Vagina (tissue), 2 donors: ENCODE measurements at places on chromosomes 1 and 21. TPM values are rescaled to one million over a fixed set of nuclear protein-coding genes. Genes with fewer than 3 reads are reported as not detected.

Gene PRPF38B
- total RNA-seq, result 27.0 TPM

Gene CCDC17
- 1.5 TPM for total RNA-seq

Gene SPATA21
- total RNA-seq, result not detected

GRCh38 chr21:46055863-46056281 is 42.0 kb upstream of the COL6A2 start:
- H3K27me3 ChIP-seq, result no peaks in the 10 kb centered on the region
- DNase-seq, result no peak
- peaks cover 36% of the 10 kb centered on the region for H3K4me1 ChIP-seq
- H3K4me3 ChIP-seq, result peak overlapping the region; percentile 4

- H3K36me3 ChIP-seq, result no peaks in the 10 kb centered on the region
- H3K4me1 ChIP-seq, result peaks cover 87% of the 10 kb centered on the region
- no peaks in the 10 kb centered on the region for H3K27me3 ChIP-seq
These were observed 26.1 kb upstream of the ALDH4A1 start for GRCh38 chr1:18928406-18928805.

DNA sequence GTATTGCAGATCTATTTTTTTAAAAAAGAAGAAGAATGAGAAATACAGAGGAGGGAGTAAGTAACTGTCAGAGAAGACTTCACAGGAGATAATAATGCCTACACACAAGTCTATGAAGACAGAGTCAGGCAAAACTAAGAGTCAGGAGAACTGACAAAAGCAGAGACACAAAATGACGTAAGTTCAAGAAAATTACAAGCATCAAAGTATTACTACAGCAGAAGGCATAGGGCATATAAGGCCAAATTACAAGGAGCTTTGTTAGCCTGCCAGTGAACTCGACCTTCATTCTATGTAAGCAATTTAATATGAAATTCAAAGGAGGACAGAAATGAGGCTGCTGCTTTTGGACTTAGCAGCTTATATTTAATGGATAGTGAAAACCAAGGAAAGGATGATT is 23.7 kb downstream of the FAF1 start:
- no peak overlapping the region for H3K27ac ChIP-seq
- no peak for DNase-seq
- H3K36me3 ChIP-seq, result no peaks in the 10 kb centered on the region
- H3K4me3 ChIP-seq, result no peak overlapping the region
- H3K27me3 ChIP-seq, result no peaks in the 10 kb centered on the region
- no peaks in the 10 kb centered on the region for H3K4me1 ChIP-seq

DNA sequence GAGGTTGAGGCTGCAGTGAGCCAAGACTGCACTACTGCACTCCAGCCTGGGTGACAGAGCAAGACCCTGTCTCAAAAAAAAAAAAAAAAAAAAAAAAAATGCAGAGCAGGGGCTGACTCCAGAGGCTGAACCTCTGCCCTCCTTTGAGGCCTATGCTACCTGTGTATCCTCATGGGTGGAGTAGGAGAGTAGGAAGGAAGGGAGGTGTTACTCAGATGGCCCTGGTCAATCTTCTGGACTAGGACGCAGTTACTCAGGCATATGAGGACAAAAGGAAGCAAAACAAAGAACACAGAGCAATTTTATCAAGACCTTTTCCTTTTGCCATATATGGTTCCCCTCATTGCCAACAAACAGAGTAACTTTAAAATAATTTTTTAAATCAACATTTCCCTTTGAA is 35.2 kb downstream of the TGFBR3 start:
- no peak for DNase-seq
- no peaks in the 10 kb centered on the region for H3K27me3 ChIP-seq
- H3K27ac ChIP-seq, result peak overlapping the region; percentile 75
- H3K4me3 ChIP-seq, result no peak overlapping the region

DNA sequence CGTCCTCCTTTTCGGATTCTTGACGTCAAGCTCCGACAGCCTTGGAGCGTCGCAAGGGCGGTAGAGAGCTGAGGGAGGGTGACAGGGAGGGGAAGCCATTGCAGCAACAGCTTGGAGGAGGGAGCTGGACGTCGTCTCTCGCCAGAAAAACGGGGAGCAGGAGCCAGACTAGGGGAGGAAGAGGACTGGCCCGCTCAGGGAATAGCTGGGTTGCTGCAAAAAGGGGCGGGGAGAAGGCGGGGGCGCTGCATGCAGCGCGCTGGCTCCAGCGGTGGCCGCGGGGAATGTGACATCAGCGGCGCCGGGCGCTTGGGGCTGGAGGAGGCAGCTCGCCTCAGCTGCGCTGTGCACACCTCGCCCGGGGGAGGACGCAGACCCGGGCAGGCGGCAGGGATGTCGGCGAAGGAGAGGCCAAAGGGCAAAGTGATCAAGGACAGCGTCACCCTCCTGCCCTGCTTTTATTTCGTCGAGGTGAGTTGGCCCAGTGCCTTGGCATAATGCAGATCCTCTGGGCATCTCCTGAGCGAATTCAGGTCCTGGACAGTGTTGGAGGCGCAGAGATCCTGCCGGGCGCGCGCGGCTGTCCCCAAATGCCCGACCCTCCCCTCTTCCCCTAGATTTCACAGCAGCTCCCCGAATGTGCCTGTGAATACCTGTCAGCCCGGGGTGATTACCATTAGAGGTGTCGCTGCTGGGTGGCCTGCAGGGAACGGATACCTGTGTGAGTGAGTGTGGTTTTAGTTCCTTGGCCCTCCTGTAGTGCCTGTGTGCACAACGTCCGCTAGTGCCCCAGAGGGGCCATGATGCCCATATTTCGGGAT is at the start of gene PLPPR4:
TSS of gene PLPPR4 (plus strand) at position 292 of the 821 bp plus-strand sequence. CDS start at position 394, 102 bp downstream.
- H3K4me3 ChIP-seq, result peak within 1 kb of the TSS; percentile 45
- DNase-seq, result no peak
- peak within 1 kb of the TSS; percentile 40 for H3K27ac ChIP-seq
- H3K36me3 ChIP-seq, result no peaks in the 10 kb centered on the region
- peaks cover 8% of the 10 kb centered on the region for H3K4me1 ChIP-seq

DNA sequence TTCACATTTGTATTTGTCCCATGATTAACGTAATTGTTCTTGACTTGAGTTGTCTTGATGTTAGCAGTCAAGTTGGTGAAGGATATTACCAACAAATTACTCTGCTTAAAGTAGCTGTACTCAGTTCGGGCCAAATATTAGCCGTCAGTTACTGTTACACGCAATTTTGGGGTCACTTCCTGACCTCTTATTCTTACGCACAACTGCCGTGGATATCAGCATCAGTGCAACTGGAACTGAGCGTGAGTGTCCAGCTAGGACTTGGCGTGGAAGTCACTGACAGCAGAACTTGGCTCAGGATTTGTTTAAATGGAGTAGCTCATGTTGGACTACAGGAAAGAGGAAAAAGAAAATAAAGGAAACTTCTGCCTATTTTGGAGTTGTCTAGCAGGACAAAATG is 56.4 kb downstream of the ADAMTS1 start:
- DNase-seq, result no peak
- H3K27me3 ChIP-seq, result no peaks in the 10 kb centered on the region
- H3K4me3 ChIP-seq, result no peak overlapping the region
- H3K27ac ChIP-seq, result no peak overlapping the region
- H3K36me3 ChIP-seq, result no peaks in the 10 kb centered on the region
- H3K4me1 ChIP-seq, result no peaks in the 10 kb centered on the region

DNA sequence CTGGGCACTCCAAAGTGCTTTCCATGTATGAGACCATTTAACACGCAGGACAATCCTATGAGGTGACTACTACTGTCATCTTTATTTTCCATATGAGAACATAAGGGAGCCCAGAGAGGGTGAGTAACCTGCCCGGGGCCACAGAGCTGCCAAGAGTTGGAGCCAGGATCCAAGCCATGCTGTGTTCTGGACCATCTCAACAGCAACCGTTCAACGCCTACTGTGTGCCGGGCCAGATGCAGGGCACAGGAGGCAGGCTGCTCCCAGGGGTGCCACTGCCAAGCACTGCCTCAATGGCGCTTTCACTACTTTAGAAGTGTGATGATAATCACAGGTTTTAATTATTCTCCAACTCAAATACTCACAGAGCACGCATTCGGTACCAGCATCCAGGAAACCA is 3.8 kb downstream of the ALDH4A1 start:
- no peak for DNase-seq
- no peaks in the 10 kb centered on the region for H3K27me3 ChIP-seq
